ENCODE measurements at places on chromosomes 5 and 9.

- no peak for DNase-seq
Measured at GRCh38 chr9:89903141-89903475, 298.3 kb downstream of the GADD45G start.

- no peak for DNase-seq
Measured at GRCh38 chr5:40995801-40996586, 75.1 kb downstream of the MROH2B start.

- DNase-seq = no peak
Measured at GRCh38 chr5:402615-403359, 40.2 kb upstream of the EXOC3 start.

- no peak for DNase-seq
Measured at GRCh38 chr5:88825584-88826315, 57.2 kb downstream of the MEF2C start.

Measured in activated T-cell treated with anti-CD3 and anti-CD28 coated beads for 24 hours (primary cell).